ENCODE measurements at places on chromosomes 11 and 22. TPM values are rescaled to one million over a fixed set of nuclear protein-coding genes. Genes with fewer than 3 reads are reported as not detected.

The RHOD gene
- 33.5 TPM for total RNA-seq

The PANX3 gene
- total RNA-seq: not detected

The SCGB1A1 gene
- 1.1 TPM for total RNA-seq

The MYBPC3 gene
- total RNA-seq: not detected

- no peaks in the 10 kb centered on the region for H3K36me3 ChIP-seq
- no peaks in the 10 kb centered on the region for H3K4me1 ChIP-seq
- H3K27ac ChIP-seq: no peak within 1 kb of the TSS
- peaks cover 5% of the 10 kb centered on the region for H3K27me3 ChIP-seq
- no peak for DNase-seq
These were observed at the start of gene MRGPRX3 for GRCh38 chr11:18132341-18132740. MRGPRX3 (plus strand) TSS chr11:18132571; CDS start chr11:18137203, 4,632 bp downstream.

- no peaks in the 10 kb centered on the region for H3K36me3 ChIP-seq
- peaks cover 3% of the 10 kb centered on the region for H3K27me3 ChIP-seq
- DNase-seq: no peak
These were observed 81.3 kb downstream of the CTNND1 start for GRCh38 chr11:57842873-57843272.

DNA sequence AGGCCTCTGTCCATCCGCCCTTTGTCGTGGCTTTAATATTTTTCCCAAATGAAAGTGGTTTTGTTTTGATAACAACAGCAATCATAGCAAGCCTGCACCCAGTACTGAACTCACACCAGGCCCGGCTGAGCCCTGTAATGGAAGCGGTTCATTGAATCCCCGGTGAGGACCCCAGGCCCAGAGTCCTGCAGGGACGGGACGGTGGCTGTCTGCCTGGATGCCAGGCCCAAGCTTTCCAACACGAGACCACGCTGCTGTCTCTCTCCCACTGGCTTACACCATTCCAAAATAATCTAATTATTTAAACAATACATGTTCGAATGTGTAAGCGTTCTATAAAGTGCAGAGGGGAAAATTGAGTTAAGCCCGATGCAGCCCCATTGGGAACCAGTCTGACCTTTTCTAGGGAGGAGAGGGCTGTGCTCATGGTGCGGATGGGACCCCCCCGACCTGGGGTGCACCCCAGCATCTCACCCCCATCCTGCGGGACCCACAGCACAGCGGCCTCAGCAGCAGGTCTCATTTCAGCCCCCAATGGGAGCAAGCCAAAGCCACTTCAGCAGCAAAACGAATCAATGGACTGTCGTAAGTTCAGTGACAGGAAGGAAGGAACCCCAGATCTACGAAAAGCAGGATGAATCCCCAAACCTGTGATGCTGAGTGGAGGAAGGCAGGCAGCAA is 1046.9 kb downstream of the BRD1 start:
- no peaks in the 10 kb centered on the region for H3K27me3 ChIP-seq
- no peak overlapping the region for H3K27ac ChIP-seq
- H3K4me3 ChIP-seq: no peak overlapping the region
- no peaks in the 10 kb centered on the region for H3K36me3 ChIP-seq

DNA sequence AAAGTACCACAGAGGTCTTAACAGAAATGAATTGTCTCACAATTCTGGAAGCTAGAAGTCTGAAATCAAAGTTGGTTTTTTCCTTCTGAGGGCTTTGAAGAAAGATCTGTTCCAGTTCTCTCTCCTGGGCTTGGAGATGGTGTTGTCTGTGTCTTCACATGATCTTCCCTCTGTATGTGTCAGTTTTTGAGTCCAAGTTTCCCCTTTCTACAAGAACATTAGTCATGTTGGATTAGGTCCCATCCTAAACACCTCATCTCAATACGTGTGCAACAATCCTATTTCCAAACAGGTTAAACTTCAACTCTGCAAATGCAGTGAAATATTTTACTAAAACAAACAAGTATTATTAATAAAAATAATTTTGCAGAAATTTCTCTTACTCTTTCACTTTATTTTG is 3.1 kb upstream of the PTS start:
- no peak overlapping the region for H3K4me3 ChIP-seq
- no peak overlapping the region for H3K27ac ChIP-seq

- DNase-seq: no peak
- no peaks in the 10 kb centered on the region for H3K4me1 ChIP-seq
- H3K4me3 ChIP-seq: no peak overlapping the region
- H3K27ac ChIP-seq: no peak overlapping the region
- no peaks in the 10 kb centered on the region for H3K27me3 ChIP-seq
These were observed 84.9 kb downstream of the DDIAS start for GRCh38 chr11:82986446-82986845.

DNA sequence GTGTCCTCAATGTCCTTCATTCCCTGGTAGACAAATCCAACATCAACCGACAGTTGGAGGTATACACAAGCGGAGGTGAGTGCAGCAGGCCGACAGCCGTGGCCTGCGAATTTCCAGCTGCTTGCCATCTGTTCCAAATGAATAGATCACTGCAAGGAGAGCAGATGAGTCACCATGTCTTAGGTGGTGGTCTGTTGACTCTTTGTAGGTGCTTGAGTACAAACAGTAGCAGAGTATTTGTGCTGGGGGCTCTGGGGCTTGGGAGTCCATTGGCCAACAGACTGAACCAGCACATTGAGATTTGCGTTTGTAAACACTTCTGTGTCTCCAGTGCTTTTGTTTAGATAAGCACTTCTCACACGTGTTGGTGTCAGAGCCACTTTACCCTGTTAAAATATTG is 21.1 kb downstream of the EIF3L start:
- no peak overlapping the region for H3K4me3 ChIP-seq
- H3K36me3 ChIP-seq: peaks cover 20% of the 10 kb centered on the region
- DNase-seq: no peak
- no peak overlapping the region for H3K27ac ChIP-seq

The CACNA1I gene
- 0.23 TPM for total RNA-seq

The TSGA10IP gene
- not detected for total RNA-seq

DNA sequence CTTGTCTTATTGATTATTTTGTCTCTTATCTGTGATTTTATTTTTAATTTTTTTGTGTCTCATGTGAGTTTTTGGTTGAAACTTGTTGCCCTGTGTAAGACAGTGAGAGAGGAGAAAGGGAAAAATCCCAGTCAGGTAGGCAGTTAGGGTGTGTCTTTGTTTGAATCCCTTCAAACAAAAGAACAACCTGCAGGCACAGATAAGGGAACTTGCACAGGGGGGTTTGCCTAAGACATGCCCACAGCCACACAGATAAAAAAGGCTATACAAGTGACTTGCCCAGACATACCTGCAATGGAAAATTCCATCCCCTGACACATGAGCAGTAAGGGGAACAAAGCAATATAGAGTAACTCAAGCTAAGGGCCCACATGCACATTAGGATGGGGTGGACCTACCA is 127.8 kb upstream of the PLET1 start:
- no peaks in the 10 kb centered on the region for H3K36me3 ChIP-seq
- no peak overlapping the region for H3K27ac ChIP-seq
- no peaks in the 10 kb centered on the region for H3K4me1 ChIP-seq
- DNase-seq: no peak
- no peaks in the 10 kb centered on the region for H3K27me3 ChIP-seq

- no peaks in the 10 kb centered on the region for H3K27me3 ChIP-seq
- H3K4me3 ChIP-seq: peak overlapping the region; percentile 59
- DNase-seq: no peak
- no peaks in the 10 kb centered on the region for H3K36me3 ChIP-seq
- H3K4me1 ChIP-seq: peaks cover 6% of the 10 kb centered on the region
These were observed 742 bp downstream of the P2RY2 start for GRCh38 chr11:73218830-73219215.

GRCh38 chr22:23365524-23365923 is 185.2 kb downstream of the BCR start:
- no peaks in the 10 kb centered on the region for H3K4me1 ChIP-seq
- DNase-seq: no peak
- H3K36me3 ChIP-seq: no peaks in the 10 kb centered on the region
- 0 out of 2 replicates have a peak, but pooled peaks cover 2% of the 10 kb centered on the region for H3K27me3 ChIP-seq
- H3K4me3 ChIP-seq: no peak overlapping the region
- H3K27ac ChIP-seq: no peak overlapping the region

GRCh38 chr11:128658502-128658901 is 35.4 kb upstream of the FLI1 start:
- no peak overlapping the region for H3K27ac ChIP-seq
- no peaks in the 10 kb centered on the region for H3K27me3 ChIP-seq
- DNase-seq: no peak

The NRIP3 gene
- 22.8 TPM for total RNA-seq

The PAX6 gene
- 0.49 TPM for total RNA-seq

DNA sequence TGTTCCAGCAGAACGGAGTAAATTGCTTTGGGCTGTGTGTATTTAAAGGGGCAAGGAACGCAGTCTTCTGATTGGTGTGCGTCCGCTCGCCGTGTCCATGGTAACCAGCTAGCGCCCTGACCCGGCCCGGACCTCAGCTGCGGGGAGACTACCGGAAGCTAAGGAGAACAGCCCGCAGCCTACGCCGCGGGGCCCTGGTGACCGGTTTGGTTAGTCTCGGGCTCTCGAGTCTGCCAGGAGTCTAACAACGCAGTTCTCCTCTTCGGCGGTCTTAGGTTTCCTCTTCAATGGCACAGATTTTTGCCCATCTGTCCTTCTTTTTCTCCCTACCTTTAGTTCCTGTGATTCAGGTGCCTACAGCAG is 3.5 kb upstream of the OR56A3 start:
- no peaks in the 10 kb centered on the region for H3K27me3 ChIP-seq
- DNase-seq: no peak
- H3K36me3 ChIP-seq: no peaks in the 10 kb centered on the region
- H3K27ac ChIP-seq: no peak overlapping the region

- H3K4me1 ChIP-seq: peaks cover 5% of the 10 kb centered on the region
- no peak for DNase-seq
- H3K27ac ChIP-seq: no peak overlapping the region
- no peak overlapping the region for H3K4me3 ChIP-seq
- H3K27me3 ChIP-seq: no peaks in the 10 kb centered on the region
These were observed 23.3 kb downstream of the LINC01488 start for GRCh38 chr11:69504576-69505335.

The CCDC34 gene
- 28.3 TPM for total RNA-seq

GRCh38 chr22:49155770-49156580 is 671.7 kb downstream of the BRD1 start:
- no peaks in the 10 kb centered on the region for H3K4me1 ChIP-seq
- H3K27me3 ChIP-seq: no peaks in the 10 kb centered on the region
- DNase-seq: no peak
- H3K36me3 ChIP-seq: no peaks in the 10 kb centered on the region

- H3K36me3 ChIP-seq: no peaks in the 10 kb centered on the region
- no peaks in the 10 kb centered on the region for H3K4me1 ChIP-seq
- H3K27ac ChIP-seq: no peak overlapping the region
- H3K27me3 ChIP-seq: peaks cover 3% of the 10 kb centered on the region
- no peak for DNase-seq
- H3K4me3 ChIP-seq: no peak overlapping the region
These were observed 30.8 kb upstream of the EXPH5 start for GRCh38 chr11:108624196-108624925.

The KCNJ1 gene
- not detected for total RNA-seq

DNA sequence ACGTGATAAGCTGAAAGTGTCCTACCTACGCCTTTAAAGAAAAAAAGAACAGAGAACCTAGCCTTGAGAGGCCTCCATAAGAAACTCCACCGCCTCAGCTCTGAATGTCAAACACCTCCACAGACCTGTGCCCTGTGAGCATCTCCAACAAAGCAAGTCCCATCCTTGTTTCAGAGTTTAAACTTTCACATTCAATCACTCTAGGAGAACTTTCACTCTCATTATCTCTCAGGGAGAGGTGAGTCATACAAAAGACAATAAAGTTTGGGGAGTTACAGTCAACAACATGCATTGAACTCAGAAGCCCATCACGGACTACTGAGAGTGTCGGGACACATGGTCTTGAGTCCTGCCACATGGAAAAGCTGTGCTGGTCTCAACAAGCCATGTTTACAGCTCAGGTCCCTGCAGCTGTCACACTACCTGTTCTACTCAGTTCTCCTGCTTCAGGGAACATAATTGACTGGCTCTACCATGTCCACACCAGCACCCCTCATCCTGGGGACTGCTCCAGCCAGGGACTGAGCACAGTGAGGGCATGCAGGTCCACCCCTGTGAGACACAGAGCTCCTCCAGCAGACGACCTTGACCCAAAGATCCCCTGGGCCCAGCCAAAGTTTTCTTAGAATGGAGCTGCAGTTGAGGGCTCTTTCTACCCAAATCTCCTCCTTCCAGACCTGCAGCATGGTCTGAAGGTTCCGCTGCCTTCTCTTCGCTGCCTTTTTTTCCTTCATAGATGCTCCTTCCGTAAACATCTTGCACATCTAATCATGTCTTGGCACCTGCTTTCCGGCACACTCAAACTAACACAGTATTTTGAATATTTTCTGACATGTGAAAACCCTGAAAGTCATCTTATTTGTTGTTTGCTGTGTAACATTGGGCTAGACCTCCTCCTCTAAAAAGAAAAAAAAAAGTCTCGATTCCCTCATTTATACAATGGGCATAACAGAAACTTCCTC is 114.9 kb downstream of the ETS1 start:
- peaks cover 30% of the 10 kb centered on the region for H3K4me1 ChIP-seq
- no peak overlapping the region for H3K4me3 ChIP-seq
- H3K27ac ChIP-seq: no peak overlapping the region
- H3K27me3 ChIP-seq: no peaks in the 10 kb centered on the region
- H3K36me3 ChIP-seq: peaks cover 16% of the 10 kb centered on the region

DNA sequence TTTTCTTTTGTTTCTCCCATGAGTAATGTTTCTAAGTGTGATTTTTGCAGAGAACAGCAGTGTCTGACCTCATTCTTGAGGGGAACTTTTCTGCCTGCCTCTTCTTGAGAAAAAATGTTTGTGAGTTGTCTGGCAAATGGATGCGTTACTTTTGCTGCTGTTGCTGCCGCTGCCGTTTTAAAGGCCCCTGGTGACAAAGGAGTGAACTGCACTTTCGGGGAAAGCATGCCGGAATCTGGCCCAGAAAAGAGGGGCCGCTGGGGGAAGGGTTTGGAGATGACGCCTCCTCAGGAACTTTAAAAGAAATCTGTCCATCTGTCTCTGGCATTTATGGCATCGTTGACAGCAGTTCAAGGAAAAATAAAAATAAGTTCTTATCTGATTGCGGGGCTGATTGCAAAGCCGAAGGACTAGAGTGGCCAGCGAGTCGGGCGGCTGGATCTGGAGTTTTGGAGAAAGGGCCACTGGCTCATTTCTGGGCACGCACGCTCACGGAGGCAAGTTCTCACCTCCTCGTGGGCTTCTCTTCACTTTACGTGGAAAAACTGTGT is 16.5 kb downstream of the ZBTB16 start:
- H3K36me3 ChIP-seq: no peaks in the 10 kb centered on the region
- H3K27me3 ChIP-seq: peaks cover 18% of the 10 kb centered on the region
- H3K4me3 ChIP-seq: no peak overlapping the region
- no peak overlapping the region for H3K27ac ChIP-seq

Data from Panc1 (cell line).